ENCODE measurements at places on chromosomes 5 and 9.

DNA sequence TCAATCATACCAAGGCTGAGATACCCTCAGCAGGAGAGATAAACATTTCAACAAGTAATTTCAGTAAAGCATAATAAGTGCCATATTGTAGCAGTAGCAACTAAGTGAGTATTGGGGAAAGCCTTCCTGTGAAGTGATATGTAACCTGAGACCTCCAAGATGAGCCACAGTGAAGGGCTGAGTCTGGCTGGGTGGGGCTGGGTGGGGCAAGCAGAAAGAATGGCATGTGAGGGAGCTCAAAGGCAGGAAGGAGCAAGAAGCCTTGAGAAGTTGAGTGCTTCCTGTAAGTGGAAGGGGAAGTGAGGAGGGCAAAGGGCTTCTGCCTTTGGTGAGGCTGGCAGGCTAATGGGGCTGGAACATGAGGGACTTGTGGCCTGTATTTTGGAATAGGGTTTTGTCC lies 19.7 kb upstream of the ASTN2 start:
- DNase-seq: no peak

DNA sequence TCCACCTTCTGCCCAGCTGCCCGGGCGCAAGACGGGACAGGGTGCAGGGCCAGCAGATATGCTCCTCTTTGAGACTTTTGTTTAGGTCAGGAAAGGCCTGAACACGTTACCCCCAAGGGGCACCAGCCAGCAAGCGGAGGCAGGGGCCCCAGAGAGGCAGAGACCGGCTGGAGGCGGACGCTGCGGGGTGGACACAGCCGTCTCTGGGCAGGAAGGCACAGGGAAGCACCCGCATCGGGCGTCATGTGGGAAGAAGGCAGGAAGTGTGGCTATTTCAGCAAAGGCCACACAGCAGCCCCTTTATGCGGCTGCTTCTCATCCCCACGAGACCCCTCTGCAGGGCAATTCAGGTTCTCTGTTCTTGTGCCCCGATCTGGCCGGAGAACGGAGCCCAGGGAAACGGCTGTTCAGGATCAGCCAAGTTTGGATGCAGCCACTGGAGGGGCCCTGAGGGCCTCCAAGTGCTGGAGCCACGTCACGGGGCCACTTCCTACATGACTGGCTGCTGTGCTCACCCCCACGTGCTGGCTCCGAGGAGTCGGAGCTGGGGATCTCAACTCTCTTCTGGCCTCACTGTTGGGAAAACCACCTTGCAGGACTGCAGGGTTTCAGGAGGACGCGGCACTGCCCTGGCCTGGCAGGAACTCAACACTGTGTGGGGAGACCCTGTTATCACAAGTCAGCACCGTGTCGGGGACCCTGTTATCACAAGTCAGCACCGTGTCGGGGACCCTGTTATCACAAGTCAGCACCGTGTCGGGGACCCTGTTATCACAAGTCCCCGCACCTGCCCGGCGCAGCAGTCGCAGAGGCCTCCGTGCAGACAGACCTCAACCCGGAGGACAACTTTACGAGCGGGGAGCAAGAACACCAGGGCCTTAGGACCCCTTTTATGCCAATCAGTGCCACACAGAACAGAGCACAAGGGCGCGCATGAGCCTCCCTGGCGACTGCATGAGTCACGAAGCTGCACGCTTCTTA lies 44.4 kb downstream of the SLC12A7 start:
- no peak for DNase-seq

DNA sequence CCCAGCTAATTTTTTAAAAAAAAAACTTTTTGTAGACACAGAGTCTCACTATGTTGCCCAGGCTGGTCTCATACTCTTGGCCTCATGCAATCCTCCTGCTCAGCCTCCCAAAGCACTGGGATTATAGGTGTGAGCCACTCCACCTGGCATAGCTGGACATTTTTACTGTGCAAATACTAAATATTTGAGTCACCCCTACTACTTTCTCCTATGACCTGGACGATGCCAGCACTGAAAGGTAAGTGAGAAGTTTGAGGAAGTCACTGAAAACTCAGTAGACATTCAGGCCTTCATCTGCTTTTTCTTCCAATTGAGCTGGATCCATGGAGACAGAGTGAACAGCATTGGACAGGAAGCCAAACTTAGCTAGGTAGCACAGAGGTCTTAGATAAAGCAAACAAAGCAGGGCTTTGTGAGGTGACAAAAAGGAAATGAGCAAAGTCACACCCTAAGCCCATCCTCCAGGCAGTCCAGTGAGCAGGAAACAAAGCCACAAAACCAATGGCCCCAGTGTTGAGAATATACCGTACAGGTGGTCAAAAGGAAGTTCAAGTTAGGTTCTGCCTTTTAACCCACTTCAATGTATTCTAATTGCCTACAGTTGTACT lies 192.6 kb upstream of the RASA1 start:
- no peak for DNase-seq

- DNase-seq: no peak
Observed at GRCh38 chr5:141494761-141495452, 6.0 kb downstream of the PCDHGC5 start.

DNA sequence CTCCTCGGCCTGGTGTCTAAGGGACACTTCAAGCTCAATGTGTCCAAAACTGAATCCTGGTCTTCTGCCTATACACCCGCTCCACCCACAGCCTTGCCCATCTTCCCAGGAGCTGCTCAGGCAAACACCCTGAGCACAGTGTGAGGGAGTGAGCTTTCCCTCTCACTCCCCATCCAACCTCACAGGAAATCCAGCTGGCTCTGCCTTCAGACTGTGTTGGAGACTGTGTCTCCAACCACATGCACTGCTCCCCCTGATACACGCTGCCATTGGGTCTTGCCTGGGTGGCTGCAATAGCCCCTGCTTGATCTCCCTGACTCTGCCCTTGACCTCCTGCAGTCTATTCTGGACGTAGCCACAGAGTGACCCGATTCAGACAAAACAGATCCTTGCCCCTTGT lies 319.5 kb upstream of the MSX2 start:
- DNase-seq: no peak

DNA sequence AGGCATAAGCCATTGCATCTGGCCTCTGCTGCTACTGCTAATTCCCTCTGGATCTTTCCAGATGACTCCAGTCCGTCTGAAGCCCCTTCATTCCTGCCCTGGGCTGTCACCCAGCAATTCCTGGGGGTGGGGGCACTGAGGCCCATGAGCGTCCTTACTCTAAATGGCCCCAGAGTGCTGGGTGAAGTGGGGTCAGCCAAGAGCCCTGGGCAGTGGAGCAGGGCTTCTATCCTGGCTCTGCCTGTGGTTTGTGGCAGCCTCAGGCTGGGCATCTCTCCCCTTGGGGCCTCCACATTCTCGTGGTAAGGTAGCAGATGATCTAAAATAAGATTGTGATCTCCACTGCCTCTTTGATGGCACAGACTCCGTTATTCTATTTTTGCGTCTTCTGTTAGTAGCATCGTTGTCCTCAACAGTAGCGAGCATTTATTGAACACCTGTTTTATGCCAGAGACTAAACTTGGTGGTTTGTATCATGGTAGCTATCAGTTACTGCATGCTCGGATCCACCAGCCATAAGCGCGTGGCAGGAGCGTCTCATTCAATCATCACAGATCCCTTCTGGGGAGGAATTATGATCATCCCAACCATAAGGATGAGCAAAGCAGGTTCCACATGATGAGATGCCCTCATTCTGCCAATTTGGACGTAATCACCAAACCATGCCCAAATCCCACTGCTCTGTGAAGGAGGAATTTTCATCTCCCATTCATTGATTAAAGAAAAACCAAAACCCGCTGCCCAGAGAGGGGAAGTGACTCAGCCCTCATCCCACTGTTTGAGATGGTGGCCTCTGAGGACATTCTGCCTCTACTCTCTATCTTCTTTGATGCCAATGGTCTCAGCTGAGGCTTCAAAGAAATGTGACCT lies 21.9 kb upstream of the DUSP1 start:
- no peak for DNase-seq

DNA sequence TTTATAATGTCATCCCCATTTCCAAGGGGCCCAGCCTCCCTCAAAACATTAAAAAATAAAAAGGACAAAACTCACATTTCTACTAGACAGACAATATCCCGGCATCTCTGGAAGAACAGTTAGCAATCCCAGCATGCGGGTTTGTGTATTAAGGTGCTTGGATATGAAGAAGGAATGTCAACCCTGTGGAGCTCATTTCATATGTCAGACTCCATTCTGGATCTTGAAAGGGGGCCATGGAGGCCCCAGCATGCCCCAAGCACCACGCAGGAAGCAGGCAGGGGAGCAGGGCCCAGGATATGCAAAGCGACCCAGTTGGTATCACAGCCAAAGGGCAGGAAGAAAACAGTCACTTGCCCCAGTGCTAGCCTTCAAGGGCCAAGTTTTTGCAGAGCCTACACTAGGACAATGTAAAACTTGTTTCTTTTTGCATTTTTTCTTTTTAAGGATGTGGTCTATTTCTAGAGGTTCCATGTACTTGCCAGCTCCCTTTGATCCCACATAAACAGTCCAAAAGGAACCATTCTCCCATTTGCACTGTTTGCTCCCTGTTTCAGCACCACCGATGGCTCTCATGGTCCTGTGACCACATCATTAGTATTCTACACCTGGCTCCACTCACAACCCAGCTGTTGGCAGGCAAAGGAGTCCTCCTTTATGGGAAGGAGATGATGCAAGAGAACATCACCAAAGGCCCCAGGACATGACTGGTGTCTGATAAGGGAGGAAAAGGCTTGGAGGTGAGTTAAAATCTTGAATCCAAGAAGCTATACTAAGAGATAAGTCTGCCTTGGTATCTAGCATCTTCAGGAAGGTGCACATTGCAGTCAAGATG lies 58.3 kb downstream of the FGF1 start:
- DNase-seq: no peak

GRCh38 chr5:167814828-167815227 lies 476.6 kb upstream of the WWC1 start:
- DNase-seq: no peak

DNA sequence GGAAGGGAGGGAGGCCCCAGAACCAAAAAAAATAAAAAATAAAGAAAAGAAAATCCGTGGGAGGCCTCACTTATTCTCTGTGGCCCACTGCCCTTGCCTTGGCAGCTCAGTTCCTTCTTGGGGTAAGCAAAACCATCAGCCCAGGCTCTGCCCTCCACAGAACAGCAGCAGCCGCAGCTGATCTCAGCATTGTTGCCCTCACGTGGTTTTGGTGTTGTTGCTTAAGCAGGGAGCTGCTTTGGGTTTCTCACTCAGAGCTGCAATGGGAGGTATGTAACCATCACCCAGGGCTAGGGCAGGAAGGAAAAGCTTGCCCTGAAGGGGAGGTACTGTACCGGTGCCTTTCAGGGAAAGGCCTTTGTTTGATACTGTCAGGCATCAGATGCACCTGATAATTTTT lies 374.7 kb upstream of the WWC1 start:
- no peak for DNase-seq

- no peak for DNase-seq
Observed at GRCh38 chr5:84724683-84725082, 340.0 kb upstream of the EDIL3 start.

DNA sequence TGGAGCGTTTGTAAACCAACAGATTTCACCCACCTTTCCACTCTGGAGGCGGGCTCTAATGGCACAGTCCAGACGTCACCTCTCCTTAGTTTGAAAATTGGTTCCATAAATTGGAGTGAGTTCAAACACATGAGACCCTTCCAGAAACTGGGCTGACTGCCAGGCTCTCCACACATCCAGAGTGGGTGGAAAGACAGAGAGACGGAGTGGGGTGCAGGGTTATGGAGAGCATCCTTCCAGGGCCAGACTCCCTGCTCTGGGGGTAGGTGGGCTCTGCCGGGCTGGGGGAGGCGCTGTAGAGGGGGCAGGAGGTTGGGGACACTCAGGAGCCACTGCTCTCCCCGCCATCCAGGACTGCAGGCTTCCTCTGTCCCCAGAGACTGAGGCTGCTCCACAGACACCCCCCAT lies 104.7 kb upstream of the PHYKPL start:
- no peak for DNase-seq

GRCh38 chr9:61665330-61665751 lies 475.5 kb downstream of the SPATA31A7 start:
- DNase-seq: no peak

GRCh38 chr5:120368923-120369715 lies 95.0 kb upstream of the PRR16 start:
- DNase-seq: no peak

DNA sequence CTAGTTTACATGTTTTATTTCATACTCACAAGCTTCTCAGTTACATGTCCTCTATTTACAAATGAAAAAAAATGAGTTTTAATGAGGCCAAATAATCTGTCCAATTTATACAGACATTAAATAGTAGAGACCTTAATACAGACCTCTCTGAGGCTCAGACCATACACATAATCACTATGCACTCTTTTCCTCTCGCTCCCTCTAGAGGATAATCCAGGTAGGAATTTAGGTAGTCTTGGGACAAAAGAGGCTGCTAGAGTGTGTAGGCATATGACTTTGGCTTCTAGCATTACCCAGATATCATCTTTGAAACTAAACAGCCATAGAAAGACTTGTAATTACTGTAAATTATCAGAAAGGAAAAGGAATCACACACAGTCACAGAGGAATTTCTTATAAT lies 444.7 kb downstream of the HINT1 start:
- DNase-seq: no peak

DNA sequence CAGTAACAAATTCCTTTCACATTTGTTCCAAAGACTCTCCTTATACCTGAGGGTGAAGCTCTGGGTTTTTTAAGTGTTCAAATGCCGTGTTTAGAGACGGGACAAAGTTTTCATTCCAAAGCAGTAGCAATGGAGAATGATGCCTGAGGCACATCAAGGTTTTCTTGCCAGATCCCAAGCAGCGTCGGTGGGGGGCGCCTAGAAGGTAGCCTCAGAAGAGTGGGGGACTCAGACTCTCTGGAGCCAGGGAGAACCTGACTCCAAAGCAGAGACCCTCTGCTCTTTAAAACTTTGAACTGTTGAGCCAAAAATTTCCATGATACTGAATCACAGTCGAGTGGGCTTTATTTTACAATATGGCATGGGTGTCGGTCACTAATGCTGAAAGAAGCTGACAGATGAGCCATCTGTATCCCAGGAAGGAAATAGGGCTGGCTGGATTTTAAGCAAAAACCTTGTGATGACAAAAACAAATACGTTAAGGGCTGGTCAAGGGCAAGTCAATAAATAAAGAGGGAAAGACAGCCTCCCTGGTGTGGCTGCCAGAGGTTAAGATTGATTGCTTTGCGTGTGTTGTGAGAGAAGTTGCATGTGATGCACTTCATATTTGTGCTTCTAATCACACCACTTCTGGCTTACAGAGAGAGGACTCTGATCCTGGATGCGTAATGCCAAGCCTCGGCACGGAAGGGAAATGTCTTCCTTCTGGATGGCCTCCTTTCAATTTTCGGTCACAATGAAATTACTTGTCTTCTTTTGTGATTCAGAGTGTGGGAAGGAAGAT lies 161.1 kb upstream of the EFNA5 start:
- DNase-seq: no peak

- no peak for DNase-seq
Observed at GRCh38 chr9:95003689-95004410, 277.4 kb downstream of the AOPEP start.
